BE2C (cell line): ENCODE measurements at places on chromosomes 5 and 9.

DNA sequence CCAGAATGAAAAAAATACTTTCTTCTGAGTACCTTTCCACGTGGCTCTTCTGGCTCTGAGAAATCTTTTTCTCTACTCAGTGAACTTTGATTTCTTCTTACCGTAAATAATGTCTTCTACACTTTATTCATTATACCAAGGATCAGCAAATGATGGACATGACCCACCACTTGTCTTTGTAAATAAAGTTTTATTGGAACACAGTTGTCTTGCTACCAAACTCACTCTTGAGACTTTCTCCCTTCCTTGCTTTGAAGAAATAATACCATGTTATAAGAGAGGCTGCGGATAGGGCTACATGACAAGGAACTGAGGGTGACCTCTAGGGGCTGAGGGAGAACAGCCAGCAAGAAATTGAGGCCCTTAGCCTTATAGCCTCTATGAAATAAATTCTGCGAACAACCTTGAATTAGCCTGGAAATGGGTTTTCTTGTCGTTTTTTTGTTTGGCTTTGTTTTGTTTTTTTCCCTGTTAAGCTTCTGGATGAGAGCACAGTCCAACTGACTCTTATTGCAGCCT is 212.5 kb downstream of the COMMD10 start:
- DNase-seq: no peak

DNA sequence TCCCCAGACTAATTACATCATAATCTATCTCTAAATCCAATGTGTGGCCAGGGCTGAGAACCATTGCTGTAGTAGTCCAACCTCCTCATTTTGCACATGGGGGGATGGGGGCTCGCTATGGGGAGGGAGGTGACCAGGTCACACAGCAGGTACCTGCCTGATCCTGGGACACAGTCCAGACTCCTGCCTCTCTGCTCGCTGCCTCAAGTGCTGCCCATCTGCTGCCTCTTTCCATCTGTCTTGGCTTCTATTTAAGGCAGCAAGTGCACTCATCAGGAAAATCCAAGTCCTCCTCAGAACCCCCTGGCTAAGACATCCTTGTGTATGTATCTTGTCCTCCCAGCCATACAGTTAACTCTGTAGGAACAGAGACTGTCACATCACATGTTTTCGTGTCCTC is 57.7 kb upstream of the FRRS1L start:
- DNase-seq: no peak

DNA sequence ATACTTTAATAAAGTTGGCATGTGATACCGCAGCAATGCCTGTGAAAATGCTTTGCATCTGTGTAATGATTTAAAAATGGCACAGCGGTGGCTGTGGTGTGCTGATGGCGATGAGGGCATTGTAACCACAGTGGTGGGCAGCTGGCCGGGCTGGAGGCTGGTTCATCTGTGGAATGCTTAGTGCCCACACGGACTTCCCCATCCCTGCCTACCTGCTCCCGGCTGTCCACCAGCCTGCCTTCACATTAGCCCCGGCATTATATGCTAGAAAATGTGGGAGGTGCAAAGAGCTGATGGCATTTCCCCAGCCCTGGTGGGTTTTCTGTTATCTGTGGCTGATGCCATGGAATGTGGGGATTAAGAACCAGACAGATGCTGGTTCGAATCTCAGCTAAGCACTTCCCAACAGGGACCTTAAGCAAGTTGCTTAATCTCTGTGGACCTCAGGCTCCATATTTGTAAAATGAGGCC is 2.9 kb upstream of the NDST1 start:
- no peak for DNase-seq

GRCh38 chr9:127557466-127557869 is 54.6 kb upstream of the STXBP1 start:
- peak; percentile 43 for DNase-seq

DNA sequence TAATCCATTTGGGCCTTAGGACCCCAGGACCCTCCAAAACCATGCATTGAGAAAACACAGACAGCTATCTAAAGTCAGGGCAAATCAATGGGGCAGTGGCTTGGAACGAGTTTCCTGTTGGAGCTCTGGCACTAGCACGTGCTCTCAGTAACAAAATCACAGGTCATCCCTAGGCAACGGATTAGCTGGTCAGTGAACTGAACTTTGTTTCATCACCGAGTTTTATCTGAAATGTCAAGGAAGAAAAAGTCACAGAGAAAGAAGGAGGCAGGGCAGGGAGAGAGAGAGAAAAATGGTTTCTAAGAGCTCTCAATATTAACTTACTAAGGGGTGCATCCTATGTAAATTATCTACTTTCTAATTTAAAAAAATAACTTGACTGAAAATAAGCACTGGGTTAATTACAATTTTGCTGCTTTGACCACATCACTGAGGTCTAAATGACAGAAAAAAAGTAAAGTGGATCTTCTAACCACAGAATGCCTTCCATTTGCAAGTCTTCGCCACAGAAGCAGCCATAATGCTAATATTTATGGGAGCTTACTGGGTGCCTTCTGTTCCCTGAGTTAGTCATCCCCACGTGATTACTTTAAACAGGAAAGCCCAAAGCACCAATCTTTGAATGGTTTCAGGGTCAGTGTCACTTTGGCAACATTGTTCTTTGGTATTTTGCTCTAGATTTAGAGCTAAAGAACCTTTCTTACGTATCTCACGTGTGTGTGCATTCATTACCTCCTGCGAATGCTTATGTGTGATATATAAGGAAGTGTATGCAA is 503.9 kb downstream of the RASEF start:
- DNase-seq: peak; percentile 39

DNA sequence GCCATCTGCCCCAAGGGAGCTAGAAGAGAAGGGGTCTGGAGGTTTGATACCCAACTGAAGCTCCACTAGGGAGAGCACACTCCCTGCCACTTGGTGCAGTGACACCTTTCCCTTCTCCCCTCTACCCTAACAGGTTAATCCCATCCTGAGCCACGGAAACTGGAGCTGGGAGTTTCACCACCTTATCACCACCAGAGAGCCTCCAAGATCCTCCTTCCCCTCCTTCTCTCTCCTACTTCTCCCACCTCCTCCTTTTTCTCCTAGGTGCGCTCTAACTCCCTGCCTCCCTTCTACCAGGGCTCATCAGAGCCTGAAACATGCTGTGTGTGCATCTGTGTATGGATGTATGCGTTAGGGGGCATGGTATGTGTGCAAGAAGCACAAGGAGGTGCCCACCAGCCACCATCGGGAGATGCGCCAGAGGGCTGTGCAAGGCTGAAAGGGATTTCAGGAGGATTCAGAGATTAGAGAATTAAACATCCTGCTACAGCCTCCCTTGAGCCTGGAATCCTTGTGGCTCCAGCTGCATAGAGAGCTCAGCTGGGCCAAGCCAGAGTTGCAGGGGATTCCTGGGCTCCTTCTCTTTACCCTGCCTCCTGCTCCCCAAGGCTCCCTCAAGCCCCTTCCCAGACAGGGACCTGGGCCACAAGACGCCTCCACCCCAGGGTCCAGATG is 89.8 kb downstream of the PCDH1 start:
- no peak for DNase-seq
